ENCODE measurements at places on chromosomes 4 and X.

DNA sequence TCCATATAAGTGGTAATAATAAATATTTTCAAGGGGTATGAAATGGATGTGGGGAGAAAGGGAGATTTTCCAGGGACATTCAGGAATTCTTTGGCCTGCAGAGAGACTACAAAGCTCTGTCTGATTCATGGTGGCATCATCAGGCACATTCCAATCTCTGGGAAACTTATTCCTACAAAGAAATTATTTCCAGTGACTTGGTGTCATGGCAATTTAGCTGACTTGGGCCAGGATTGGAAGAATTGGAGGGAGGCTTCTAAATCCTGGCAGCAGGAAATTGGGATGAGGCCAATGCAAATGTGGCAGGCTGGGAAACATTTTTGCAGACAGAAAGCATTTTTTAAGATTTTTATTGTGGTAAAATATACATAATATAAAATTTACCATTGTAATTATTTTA, 204.6 kb downstream of the RTL9 start:
- no peak for DNase-seq

DNA sequence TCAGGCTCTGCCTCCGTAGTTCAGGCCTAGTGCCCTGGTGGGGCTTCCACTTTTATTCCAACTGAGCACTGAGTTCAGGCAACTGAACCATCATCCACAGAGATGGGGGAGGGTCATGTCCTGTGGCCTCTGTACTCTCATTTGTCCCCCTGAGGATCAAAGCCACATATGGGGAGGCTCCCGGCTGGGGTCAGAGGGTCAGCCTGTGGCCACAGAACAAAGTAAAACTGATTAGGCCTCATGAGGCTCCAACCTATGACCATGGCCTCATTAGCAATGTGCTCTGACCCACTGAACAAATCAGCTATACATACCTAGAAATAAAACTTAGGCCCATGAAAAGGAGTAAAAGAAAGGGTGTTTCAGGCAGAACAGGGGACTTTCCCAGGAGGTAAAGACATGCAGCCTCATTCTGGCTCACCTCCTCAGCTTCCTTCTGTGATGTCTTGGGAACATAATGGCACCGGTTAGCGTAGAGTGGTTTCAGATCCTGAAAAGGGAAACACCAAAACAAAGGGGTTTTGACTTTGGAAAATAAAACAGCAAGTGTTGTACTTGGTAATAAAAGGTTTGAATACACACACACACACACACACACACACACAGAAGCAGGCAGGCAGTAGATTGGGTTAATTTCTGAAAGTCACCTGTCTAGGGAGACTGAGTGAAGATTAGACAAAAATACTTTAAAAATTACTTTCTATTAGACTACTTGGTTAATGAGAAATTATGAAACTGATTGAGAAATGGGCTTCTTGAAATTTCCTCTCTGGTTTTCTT, 24.3 kb downstream of the TMEM255A start:
- no peak for DNase-seq

GRCh38 chr4:108486046-108486445, 134.3 kb upstream of the RPL34 start:
- no peak for DNase-seq

DNA sequence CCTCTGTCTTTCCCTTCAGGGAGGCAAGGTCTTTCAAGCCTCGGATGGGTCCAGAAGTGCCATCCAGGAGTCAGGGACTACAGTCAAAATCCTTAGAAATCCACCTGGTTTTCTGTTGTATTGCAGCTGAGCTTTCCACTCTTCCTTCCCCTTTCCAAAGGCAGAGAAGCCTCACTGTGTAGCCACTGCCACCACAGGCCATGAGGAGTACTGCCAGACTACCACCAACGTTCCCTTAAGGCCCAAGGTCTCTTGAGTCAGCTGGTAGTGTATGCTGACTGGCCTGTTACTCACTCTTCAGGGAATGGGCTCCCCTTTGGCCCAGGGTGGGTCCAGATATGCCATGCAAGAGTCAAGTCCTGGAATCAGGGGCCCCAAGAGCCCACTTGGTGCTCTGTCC, 1454.1 kb downstream of the PCDH19 start:
- no peak for DNase-seq

- DNase-seq, result no peak
These were observed 360.2 kb downstream of the GLUD2 start for GRCh38 chrX:121407627-121408026.
